ENCODE measurements at places on chromosomes 11 and 22.

DNA sequence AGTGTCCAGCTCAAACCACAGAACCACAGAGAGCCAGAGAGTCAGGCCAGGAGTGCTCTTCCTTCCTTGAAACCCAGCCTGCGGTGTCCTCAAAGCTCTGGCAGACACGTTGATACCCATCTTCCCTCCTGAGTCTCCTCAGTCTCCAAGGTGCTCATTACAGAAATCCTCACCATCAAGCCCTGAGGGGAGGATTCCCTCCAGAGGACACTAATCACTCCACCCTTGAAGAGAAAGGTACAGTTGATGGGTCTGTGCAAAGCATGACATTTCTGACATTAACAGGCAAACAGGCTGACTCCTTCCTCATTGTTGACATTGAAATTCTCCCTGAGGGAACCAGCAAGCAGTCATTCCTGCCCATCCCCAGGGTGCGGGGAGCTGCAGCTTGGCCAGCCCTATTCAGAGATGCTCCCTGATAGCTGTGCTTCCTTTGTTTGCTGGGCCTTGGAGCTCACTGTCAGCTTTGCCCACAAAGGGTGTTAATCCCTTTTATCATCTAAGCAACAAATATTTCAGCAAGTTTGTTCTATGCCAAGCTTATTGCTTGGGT lies 101.7 kb upstream of the CSNK2A3 start:
- no peak for DNase-seq

- no peak for DNase-seq
Measured at GRCh38 chr22:22951035-22951434, 63.4 kb downstream of the IGLL5 start.

- DNase-seq: no peak
Measured at GRCh38 chr22:31491218-31491962, 1.7 kb upstream of the EIF4ENIF1 start.

DNA sequence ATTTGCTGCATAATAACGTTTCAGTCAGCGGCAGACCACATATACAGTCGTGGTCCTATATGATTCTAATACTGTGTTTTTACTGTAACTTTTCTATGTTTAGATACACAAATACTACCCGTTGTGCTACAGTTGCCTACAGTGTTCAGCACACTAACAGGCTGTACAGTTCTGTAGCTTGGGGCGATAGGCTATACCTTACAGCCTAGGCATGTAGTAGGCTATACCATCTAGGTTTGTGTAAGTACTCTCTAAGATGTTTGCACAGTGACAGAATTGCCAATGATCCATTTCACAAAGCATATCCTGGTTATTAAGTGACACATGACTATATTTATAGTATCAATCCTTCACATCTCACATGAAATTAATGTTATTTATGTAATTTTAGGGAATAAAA lies 78.2 kb downstream of the YAP1 start:
- DNase-seq: no peak

DNA sequence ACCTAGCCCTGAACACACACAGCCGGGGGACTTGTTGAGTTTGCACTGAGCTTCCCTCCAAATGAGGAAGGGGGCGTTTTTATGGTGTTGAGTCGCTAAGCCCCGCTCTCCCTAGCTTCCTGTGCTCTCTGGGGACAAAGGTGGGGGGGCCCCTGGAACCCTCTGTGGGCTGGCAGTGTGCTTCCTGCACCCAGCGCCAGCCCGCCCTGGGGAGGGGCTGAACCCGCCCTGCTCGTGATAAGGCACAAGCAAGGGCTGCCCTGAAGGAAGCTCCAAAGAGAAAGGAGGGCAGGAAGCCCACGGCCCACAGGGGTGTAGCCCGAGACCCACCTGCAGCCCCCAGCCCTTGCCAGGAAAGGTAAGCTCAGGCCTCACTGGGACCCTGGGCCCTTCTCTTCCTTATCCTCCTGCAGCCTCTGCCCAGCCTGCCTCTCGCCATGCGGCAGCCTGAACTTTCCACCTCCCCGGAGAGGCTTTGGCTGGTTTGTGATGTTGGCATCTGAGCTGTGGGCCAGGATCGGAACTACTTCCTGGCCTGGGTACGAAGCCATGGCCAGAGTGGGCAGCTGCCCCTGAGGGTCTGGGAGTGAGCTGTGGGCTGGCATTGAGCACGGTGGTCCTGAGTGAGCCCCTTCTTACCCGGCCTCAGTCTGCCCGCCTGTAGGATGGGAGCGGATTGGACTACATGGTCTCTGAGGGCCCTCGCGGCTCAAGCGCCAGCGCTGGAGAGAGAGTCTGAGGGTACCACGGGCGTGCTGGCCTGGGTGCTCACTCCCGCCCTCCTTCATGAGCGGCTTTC lies at the start of gene FERMT3:
Gene FERMT3 (plus strand): TSS at position 265 of the 799 bp plus-strand sequence. CDS start 644 bp downstream, outside the sequence.
- no peak for DNase-seq

DNA sequence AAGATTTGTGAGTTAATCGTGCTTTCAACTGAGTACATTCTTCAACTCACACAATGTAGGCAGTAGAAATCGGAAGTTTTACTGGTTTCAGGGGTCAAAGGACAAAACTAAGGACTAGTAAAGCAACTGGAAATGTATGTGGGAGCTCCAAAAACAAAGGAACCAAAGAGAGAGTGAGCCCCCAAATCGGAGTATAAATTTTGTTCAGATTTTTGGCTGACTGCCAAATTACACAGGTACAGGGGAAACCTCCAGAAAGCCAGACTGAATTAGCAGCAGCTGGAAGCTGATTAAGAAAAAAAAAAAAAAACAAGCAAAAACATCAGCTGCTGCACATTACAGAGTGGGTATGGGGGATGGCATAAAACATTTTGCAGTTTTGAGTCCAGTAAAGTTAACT lies 75.2 kb upstream of the GNAZ start:
- no peak for DNase-seq

DNA sequence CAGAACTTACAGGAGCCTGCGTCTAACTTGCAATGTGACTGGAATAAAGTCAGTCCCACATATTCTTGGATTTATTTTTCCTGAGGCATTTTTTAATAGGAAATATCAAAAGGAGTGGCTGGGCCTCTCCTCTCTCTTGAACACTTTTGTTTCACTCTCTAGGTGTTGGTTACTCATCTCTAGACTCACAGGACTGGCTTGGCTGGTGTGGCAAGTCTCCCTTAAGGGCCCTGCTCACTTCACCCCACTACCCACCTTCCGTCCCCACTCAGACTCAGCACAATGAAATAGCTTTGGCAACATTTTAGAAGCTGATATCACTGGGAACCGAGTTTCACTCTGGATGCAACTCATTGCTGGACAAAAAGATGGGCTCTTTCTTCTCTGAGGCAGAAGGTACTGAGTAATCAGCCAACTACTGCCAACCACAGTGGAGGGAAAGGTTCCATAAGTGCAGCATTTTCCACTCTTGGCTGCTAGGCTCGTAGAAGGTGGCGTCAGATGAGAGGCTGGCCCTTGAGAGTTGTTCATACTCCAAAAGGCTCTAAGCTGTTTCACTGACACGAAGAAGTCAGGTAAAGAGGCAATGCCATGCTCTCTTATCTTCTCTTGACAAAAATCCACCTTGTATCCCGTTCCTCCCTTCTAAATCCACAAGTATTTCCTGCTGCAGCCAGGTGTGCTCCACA lies 390.6 kb downstream of the SOX6 start:
- DNase-seq: no peak

- no peak for DNase-seq
Measured at GRCh38 chr11:99934008-99934407, 753.1 kb upstream of the ARHGAP42 start.

DNA sequence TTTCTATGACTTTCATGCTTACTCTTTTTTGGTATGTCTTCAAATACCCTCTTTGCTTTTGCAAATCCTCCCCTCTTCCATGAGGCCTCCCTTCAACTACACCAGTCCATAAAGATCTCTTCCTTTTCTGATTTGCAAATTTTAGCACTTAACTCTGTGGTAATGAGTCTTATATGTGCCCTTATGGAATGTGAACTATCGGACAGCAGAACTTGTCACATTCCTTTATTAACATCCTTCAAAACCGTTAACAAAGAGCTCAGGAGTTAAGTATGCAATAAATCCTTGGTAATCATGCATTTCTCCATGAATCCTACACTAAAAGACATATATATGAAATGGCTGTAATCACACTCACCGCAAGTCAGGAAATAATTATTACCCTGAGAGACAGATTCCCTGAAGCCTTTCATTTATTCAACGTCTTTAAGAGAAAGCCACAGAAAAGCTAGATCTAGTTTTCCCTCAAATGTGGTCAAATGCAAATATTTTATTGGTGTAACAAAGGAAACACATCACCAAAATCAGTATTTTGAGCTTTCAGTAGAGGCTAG lies 7.4 kb downstream of the CLNS1A start:
- no peak for DNase-seq

DNA sequence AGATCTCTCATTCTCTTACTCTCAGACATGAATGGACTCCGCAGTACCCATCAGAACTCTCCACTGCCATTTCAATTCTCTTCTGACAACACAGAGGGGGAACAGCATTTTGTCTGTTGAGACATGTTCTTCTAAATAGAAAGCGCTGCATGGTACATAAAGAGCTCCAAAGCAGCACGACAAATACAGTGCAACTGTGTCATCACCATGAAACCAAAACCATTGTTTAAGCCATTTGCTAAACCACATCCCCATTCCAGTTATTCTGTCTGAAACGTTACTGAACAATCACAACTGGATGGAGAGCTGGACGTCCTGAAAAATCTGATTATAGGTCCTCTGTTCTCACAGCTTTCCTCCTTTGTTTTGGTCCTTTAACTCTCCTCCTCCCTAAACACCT lies 17.9 kb upstream of the TENM4 start:
- no peak for DNase-seq

- DNase-seq: no peak
Measured at GRCh38 chr11:92122561-92122960, 102.1 kb upstream of the FAT3 start.

- DNase-seq: no peak
Measured at GRCh38 chr22:44500599-44500998, 2.6 kb upstream of the RTL6 start.

GRCh38 chr11:126838779-126839178 lies 161.8 kb downstream of the KIRREL3 start:
- DNase-seq: no peak

GRCh38 chr11:104370478-104370877 lies 206.5 kb upstream of the PDGFD start:
- no peak for DNase-seq

DNA sequence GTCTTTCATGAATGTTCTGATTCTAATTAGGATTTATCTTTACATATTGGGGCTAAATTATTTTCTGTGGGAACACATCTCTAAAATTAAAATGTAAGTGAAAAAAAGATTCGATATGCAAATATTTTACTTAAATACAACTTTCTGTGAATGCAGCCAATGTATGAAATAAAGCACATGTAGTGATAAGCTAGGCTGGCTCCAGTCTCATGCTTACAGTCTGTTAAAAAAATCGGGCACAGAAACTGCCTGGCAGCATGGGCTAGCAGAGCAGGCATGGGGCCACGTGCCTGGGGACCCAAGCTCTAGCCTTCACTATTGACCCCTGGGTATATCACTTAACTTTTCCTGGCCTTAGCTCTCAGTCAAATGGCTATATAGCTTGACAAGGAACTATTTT lies 46.5 kb downstream of the NELL1 start:
- DNase-seq: no peak

GRCh38 chr11:125305345-125305744 lies 140.8 kb downstream of the PKNOX2 start:
- no peak for DNase-seq

- no peak for DNase-seq
Measured at GRCh38 chr11:63019506-63019905, 3.9 kb upstream of the SLC22A8 start.

- no peak for DNase-seq
Measured at GRCh38 chr22:34080433-34080832, 160.2 kb upstream of the LARGE1 start.

DNA sequence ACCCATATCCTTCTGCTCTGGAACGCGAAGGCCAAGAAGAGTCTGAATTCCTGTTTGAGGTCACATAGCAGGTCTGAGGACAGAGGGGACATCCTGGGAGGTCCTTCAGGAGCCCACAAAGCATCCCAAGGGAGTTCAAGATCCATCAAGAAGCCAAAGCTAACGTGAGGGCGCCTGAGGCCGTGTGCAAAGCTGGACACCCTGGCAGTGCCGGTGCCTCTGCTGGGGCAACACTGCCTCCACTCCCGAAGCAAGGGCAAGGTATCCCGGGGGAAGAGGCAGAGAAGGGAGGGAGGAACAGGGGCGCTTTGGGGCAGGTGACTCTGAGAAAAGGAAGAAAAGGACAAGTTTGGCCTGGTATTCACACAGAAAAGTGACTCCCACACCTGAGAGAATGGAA lies 50.3 kb upstream of the CDON start:
- DNase-seq: no peak

Data from brain pericyte (primary cell).